ENCODE measurements at places on chromosomes 3 and 15.
A peak's percentile ranks its signal among the peaks of the same experiment; 100 is the strongest.

GRCh38 chr3:161989012-161989411 lies 492.4 kb downstream of the OTOL1 start:
- no peak for DNase-seq

DNA sequence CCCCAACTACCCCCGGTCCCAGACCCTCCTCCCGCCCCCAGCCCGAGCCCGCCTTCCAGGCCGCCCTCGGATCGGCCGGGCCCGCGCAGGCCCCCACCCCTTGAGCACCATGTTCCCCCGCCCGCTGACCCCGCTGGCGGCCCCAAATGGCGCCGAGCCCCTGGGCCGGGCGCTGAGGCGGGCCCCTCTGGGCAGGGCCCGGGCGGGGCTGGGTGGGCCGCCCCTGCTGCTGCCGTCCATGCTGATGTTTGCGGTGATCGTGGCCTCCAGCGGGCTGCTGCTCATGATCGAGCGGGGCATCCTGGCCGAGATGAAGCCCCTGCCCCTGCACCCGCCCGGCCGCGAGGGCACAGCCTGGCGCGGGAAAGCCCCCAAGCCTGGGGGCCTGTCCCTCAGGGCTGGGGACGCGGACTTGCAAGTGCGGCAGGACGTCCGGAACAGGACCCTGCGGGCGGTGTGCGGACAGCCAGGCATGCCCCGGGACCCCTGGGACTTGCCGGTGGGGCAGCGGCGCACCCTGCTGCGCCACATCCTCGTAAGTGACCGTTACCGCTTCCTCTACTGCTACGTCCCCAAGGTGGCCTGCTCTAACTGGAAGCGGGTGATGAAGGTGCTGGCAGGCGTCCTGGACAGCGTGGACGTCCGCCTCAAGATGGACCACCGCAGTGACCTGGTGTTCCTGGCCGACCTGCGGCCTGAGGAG lies 472 bp downstream of the CHST14 start:
- peak; percentile 63 for DNase-seq

DNA sequence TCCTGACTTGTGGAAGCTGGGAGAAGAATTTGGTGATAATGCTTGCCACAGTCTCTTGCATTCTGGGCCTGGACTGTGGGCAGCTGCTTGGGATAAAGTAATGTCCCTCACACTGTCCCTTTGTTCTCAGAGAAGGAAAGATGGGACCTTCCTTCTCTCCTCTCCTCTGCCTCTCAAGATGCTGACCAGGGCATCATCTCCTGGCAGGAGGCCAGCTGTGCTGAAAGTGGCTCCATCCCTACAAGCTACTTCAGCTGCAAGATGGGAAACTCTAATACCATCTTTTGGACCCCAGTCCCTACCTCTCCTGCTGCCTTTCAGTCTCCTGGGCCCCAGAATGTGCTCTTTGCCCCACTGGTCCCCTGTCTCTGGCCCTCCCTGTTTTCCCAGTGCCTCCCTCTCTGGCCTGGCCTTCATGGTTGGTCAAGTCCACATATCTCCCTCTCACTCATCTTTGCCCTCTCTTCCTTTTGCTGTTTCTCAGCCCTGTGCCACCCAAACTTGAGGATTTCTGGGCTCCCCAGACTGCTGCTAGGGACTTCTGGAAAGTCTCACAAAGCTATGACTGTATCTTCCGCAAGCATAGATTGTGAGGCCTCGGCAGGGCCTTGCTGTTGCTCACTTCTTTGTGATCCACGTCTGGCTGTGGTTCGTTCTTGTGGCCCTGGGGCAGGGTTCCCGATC lies 7.1 kb upstream of the SLC6A20 start:
- no peak for DNase-seq

- DNase-seq: no peak
These were observed 130.3 kb downstream of the MDFIC2 start for GRCh38 chr3:70182166-70182565.

DNA sequence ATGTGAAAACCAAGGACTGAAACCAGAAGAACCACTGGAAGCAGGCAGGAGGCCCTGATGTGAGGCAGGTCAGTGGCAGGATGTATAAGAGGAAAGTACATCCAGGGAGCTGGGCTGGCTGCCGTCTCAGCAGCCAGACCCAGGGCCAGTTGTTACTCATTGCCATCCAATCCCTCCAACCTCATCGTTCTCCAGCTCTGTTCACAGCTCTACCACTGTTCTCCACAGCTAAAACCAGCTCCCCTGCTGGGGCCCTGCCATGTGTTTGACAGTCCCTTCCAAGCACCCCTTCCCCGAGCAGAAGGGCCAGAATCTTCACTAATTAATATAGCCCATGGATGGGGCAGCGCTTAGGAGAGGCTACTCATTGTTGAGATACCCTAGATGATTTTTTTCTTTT lies 206.6 kb downstream of the MECOM start:
- DNase-seq: peak; percentile 91

DNA sequence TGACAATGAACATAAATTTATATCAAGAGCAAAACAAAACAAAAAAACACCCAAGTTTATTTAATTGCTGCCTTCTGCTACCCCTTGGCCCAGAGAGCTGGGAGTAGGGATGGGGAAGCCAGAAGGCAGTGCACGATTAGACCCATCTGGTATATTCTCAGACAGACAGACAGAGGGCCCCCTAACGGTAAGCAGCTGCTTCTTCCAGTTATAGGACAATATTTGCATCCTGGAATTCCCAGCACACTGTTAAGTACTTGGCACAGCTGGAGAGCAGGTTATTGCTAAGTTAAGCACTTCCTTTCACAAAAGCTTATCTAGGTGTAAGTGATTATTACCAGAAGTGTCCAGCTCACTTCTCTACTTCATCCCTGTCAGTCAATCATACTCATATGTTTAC lies 39.3 kb downstream of the C2CD4B start:
- peak; percentile 83 for DNase-seq

DNA sequence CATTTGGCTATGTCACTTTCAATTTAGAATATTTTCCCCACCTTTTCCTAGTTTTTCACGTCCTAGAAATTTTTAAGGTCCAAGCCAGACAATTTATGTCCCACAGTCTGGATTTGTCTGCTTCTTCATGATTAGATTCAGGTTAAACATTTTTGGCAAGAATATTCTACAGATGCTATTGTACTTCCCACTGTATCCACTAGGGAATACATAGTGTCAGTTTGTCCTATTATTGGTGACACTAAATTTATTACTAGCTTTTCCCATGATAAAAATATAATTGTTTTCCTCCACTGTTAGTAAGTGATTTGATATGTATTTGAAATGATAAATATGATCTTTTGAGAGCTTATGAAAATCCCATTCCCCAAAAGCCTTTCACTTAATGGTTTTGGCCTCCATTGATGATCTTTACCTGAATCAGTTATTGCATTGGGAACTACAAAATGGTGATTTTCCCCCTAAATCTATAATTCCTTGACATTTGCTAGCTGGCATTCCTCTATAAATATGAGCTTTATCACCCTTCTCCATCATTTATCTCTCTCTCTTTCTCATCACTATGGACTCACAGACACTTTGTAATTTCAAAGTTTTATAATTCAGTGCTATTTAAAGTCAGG lies 8.3 kb downstream of the ARL14 start:
- peak; percentile 32 for DNase-seq

DNA sequence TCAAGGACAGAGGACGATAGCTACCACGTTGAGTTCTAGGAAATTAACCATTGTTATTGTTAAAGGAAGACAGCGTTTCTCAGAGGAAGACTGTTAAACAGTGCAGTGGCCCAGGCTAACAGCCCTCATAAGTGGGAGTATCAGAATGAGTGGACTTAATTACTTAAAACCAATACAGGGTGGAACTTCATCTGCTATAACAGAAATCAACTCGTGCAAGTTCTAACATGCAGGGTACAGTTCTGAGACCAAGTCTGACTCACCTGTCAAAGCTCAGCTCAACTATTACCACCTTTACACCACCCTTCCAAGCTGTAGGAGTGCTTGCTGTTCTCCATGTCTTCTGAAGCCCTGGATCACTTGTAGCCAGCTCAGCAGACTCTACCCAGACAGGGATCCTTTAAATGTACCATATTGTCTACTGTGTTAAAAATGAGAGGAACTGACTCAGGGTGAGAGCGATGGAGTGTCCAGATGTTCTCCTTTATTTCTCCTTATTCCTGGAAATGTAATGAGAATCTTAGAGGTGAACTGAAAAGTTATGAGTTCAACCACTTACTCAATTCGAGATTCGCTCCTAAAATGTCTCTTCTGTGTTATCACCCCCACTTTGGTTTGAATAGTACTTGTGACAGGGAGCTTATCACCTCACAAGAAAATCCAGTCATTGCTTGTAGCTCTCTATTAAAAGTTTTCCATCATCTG lies 26.5 kb downstream of the CD86 start:
- no peak for DNase-seq

DNA sequence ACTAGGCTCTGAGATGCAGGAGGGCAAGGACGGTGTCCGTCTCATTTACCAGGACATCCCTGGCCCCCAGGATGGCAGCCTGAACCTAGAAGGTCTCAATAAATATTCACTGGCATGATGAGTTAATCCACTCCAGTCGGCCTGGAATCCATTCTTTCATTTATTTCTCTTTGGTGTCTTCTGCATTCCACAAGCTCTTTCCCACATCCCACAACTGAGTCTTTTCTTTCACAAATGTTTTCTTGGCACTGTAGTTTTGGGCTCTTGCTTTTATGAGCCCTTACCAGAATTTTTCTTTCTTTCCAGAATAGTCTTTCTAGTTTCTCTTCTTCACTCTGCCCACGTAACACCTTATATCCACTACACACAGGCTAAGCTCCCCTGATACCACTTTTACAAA lies 778.0 kb downstream of the AGBL1 start:
- no peak for DNase-seq

- no peak for DNase-seq
These were observed 729.9 kb downstream of the MECOM start for GRCh38 chr3:168933614-168934013.

DNA sequence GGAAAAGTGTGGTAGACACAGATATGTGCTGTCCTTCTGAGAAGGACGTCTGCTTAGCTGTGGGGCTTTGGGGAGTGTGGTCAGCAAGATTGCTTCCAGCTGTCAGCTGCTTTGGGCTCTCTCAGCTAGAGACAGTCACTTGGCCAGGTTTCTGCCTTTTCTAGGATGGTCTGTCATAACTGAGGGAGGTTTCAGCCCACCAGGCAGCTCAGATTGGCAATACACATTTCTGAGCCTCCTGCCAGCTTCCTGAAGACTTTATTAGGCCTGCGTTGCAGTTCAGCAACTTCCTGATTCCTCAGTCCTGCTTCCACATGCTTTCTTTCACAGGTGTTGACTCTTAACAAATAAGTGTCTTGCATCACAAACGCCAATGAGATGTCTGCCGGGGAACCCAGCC lies 286.5 kb downstream of the SQOR start:
- no peak for DNase-seq

DNA sequence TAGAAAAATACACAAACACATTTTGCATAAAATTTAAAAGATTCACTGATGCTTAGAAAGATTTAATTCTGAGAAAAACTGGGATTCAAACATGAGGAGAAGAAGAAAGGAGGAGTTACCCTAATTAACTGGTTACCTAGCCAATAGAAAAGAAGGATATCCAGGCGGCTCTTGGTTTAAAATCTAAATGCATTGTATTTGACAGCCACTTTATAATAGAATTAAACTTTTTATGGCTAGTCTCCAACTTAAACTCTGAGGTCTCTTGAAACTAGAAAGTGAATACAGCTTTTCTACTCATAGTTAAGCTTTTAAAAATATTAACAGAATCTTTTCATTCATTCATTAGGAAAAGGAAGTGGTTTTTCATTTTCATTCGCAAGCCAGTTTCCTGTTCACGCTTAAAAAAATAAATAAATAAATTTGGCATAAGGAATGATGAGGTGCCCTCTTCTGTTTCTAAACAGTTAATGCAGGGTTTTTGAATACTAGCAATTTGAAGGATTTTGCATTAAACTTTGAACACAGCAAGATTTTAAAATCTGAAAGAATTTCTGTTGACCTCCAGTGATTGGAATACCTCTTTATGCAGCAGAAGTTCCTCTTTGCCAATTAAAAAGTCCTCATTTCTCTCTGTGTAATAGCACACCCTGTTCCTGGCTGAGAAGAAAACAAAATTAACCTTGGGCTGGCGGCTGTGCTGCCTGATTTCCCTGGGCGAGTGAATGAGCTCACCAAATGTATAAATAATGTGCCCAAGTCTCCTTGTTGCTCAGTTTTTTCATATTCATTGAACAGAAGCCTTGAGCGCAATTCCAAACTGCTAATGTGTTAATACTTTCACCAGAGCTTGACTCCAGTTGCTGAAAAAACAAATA lies 105.1 kb downstream of the ZMAT3 start:
- DNase-seq: peak; percentile 61

DNA sequence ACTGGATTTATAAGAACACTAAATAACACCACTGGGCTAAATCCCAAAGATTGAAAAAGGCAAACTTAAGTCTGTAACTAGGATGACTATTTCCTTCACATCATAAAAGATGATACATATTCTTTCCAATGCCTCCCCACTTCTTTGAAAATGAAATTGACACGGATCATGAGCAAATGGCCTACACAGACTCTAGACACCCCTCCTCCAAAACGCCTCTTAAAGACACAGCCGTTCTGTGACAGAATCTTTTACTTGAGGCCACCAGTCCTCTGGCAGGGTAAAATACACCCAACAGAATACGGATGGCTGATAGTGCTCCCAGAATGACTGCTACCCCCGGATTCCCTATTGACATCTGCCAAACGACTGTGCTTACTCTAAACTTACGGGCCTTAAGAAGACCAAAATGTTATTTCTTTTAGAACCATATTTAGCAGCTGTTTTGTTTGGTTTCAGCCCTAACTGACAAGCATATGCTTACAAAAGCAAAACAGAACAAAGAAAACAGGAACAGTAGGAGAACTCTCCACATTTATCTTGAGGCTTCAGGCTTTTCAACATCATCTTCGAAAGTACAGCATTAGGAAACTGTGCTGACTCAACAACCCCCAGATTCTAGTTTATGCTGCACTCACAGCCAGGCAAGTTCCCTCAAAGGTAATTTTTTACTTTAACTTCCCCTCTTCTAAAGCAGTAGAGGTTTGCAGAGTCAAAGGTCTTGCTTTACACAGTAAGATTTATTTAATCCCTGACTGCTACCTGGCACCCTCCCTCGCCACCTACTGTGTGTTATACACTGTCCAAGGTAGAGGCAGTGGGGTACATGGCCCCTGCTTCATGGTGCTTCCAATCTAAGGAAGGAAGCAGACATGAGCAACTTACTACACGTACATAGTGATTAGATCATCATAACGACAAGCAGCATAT lies 84.3 kb downstream of the TNIK start:
- no peak for DNase-seq

DNA sequence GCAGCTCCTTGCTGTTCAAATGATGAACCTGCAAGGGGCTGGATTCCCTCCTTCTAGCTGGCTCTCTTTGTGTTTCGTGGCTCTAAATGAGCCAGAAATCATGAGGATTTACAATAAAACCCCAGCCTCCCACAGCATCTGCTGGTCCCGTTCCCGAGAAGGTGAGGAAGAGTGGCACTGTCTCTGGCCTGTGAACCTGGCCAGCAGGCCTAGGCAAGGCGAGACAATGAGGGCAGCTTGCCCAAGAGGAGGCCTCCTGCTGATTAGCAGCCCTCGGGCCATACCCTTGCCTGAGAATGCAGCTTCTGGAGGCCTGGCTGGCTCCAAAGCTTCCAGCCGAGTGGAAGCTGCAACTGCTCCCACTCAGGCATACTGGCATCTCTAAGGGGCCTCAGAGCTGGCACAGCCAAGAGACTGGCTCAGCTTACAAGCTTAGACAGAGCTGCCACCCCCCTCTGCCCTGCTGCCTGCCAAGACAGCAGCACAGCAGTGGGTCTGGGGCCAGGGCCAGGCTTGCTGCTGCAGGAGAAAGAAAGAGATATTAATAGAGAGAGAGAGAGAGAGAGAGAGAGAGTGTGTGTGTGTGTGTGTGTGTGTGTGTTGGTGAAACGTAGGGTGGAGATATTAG lies 76.5 kb downstream of the HMG20A start:
- no peak for DNase-seq

- no peak for DNase-seq
These were observed 27.5 kb upstream of the DENND4A start for GRCh38 chr15:65819563-65819960.
